ENCODE measurements at places on chromosomes 1 and 21.

GRCh38 chr1:170149241-170149640 lies 3.5 kb downstream of the NTMT2 start:
- no peak for DNase-seq

DNA sequence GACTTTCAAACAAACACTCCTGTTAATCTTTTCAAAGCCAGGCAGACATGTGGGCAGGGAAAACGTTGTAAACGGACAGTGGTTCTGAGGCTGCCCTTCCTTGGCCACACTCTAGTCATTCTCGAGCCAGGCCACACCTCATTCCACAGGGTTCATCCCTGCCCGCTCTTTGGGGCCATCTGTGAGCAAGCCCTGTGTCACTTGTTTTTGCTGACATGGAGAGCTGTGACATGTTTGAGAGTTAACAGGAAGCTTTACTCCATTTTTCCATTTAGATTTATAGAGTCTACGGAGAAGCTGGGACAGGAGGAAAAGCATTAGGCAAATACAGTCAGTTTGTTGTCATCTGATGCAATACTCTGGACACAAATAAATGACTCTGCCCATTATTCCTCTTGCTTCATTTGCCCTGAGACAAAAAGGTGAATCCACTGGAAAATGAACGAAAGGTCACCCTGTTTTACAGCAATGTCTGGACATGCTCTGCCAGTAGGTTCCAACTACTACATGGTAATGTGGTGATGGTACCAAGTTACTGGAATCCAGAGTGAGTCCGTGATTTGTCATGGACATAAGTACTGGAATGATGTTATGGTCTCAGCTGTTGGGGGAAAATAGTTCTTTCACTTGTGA lies 126.9 kb downstream of the CLIC6 start:
- DNase-seq = no peak

- DNase-seq = no peak
Measured at GRCh38 chr1:208874915-208875314, 630.7 kb upstream of the PLXNA2 start.

DNA sequence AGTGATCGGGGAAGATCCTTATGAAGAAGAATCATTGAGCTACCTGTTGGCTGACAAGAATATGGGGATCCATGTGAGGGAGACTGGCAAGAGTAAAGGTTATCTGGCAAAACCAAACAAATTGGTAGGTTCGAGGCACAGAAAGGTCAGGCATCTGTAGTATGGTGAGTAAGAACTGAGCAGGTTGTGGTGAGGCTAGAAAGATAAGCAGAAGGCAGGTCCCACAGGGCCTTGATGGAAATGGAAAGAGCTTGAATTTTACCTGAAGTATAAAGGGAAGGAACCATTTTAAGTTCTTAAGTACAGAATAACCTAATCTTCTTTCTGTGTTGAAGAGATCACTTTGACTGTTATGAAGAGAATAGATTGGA lies 11.1 kb downstream of the PTPRC start:
- DNase-seq = no peak

- DNase-seq = no peak
Measured at GRCh38 chr21:27840262-27840661, 873.4 kb upstream of the ADAMTS5 start.

DNA sequence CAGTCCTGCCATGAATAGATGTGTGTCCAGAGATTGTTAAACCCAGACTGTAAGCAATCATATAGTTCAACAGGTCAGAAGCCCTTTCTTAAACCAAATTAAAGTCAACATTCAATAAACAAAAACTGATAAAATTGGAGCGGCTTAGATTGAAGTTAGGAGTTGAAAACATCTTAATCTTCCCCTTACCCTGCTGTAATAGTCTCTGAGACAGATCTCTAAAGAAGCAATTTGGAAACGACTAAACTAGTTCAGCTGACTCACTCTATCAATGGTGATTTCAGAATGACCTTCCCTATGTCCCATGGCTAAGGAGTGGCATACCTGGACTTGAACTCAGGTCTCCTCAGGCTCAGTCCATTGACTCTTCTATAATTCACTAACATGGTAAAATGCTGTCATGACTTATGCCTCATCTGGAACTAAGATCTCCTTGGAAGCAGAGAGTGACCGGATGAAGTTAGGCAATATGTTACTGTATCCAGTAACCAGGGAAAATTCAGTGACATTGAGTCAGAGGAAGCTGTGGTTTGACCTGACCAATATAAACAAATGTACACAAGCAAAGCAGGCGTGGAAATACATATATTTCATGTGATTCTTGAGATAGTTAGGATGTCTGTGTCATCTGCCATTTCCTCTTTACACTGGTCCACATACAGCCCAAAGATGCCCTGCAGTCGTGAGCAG lies 30.1 kb downstream of the SGIP1 start:
- DNase-seq = no peak

DNA sequence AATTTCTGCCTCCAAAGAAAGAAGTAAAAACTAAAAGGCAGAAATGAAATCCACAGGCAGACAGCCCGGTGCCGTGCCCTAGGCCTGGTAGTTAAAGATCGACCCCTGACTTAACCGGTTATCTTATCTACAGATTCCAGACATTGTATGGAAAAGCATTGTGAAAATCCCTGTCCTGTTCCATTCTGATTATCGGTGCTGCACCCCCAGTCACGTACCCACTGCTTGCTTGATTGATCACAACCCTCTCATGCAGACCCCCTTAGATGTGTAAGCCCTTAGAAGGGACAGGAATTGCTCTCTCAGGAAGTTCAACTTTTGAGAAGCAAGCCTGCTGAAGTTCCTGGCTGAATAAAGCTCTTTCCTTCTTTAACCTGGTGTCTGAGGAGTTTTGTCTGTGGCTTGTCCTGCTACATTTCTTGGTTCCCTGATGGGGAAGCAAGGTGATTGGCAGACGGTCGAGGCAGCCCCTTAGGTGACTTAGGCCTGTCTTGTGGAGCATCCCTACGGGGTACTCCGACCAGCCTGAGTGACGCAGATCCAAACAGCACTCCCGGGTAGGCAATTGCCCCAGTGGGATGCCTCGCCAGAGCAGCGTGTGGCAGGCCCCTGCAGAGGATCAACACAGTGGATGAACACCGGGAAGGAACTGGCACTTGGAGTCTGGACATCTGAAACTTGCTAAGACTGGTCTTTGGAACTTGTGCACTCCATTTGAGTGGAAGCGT lies 111.2 kb upstream of the PPM1J start:
- no peak for DNase-seq

All from HAP-1 (cell line).